Dermis blood vessel endothelial cell (primary cell): ENCODE measurements at places on chromosomes 2 and 18. TPM values are rescaled to one million over a fixed set of nuclear protein-coding genes. Genes with fewer than 3 reads are reported as not detected.

EML6 gene
- total RNA-seq, result 0.17 and 1.1 TPM in 2 replicates

GKN1 gene
- not detected in 2 replicates for total RNA-seq

TUBA3E gene
- total RNA-seq, result not detected in 2 replicates

LYPD6 gene
- total RNA-seq, result 9.4 and 14.1 TPM in 2 replicates

SIX3 gene
- not detected in 2 replicates for total RNA-seq

TBR1 gene
- total RNA-seq, result not detected in 2 replicates

MAP3K2 gene
- 27.2 and 28.4 TPM in 2 replicates for total RNA-seq

EPG5 gene
- 19.2 and 23.3 TPM in 2 replicates for total RNA-seq

SP5 gene
- total RNA-seq, result not detected in 2 replicates

PLGLB2 gene
- total RNA-seq, result 0.65 and 1.7 TPM in 2 replicates

NR4A2 gene
- 0.14 and 0.17 TPM in 2 replicates for total RNA-seq

MEP1B gene
- total RNA-seq, result not detected in 2 replicates

RPL31 gene
- total RNA-seq, result 894 and 1,408 TPM in 2 replicates

ALPI gene
- total RNA-seq, result not detected in 2 replicates

SKOR2 gene
- total RNA-seq, result not detected in 2 replicates

DYNAP gene
- total RNA-seq, result not detected in 2 replicates

TLX2 gene
- 0.17 TPM in 1 of 2 replicates, not detected in the other for total RNA-seq

FAM237A gene
- not detected in 2 replicates for total RNA-seq

GPATCH11 gene
- total RNA-seq, result 6.0 and 9.4 TPM in 2 replicates

PRSS56 gene
- not detected in 2 replicates for total RNA-seq

KLF7 gene
- 14.0 and 20.7 TPM in 2 replicates for total RNA-seq

IL1F10 gene
- total RNA-seq, result not detected in 2 replicates

AKAIN1 gene
- total RNA-seq, result not detected in 2 replicates

LHCGR gene
- total RNA-seq, result not detected in 2 replicates

GATA6 gene
- 0.51 and 0.98 TPM in 2 replicates for total RNA-seq

COL4A4 gene
- 0.05 and 0.17 TPM in 2 replicates for total RNA-seq

GYPC gene
- 227 and 297 TPM in 2 replicates for total RNA-seq

SERPINB10 gene
- not detected in 2 replicates for total RNA-seq

HDLBP gene
- total RNA-seq, result 594 and 863 TPM in 2 replicates

ID2 gene
- 31.4 and 68.2 TPM in 2 replicates for total RNA-seq

UGP2 gene
- 144 and 149 TPM in 2 replicates for total RNA-seq

ADGRF3 gene
- total RNA-seq, result 0.84 TPM in 1 of 2 replicates, not detected in the other

SAG gene
- total RNA-seq, result 0.19 TPM in 1 of 2 replicates, not detected in the other

FAM161A gene
- 1.0 and 2.0 TPM in 2 replicates for total RNA-seq

GNAL gene
- total RNA-seq, result 0.51 and 0.68 TPM in 2 replicates

MOCOS gene
- 0.34 and 0.79 TPM in 2 replicates for total RNA-seq

KCNE4 gene
- total RNA-seq, result 0.14 and 1.2 TPM in 2 replicates

GRHL1 gene
- total RNA-seq, result 0.37 and 0.85 TPM in 2 replicates

FARSB gene
- 5.4 and 14.1 TPM in 2 replicates for total RNA-seq

CCDC138 gene
- 7.8 and 8.8 TPM in 2 replicates for total RNA-seq

PROC gene
- 0.17 TPM in 1 of 2 replicates, not detected in the other for total RNA-seq

UGT1A8 gene
- not detected in 2 replicates for total RNA-seq

RAB31 gene
- 27.2 and 44.3 TPM in 2 replicates for total RNA-seq

ZSWIM2 gene
- total RNA-seq, result not detected in 2 replicates

TMEM163 gene
- total RNA-seq, result 0.09 and 0.34 TPM in 2 replicates

CYTIP gene
- 0.14 TPM in 1 of 2 replicates, not detected in the other for total RNA-seq

LRRTM1 gene
- total RNA-seq, result not detected in 2 replicates

SEH1L gene
- 63.0 and 84.0 TPM in 2 replicates for total RNA-seq

FOSL2 gene
- total RNA-seq, result 58.4 and 59.1 TPM in 2 replicates

ACMSD gene
- 0.09 and 0.34 TPM in 2 replicates for total RNA-seq

ANKRD30BL gene
- not detected in 2 replicates for total RNA-seq

SMAD2 gene
- total RNA-seq, result 118 and 171 TPM in 2 replicates

GCG gene
- not detected in 2 replicates for total RNA-seq

DCC gene
- total RNA-seq, result not detected in 2 replicates
